Mesendoderm (in vitro differentiated cells): ENCODE measurements at places on chromosomes 7 and 10.

DNA sequence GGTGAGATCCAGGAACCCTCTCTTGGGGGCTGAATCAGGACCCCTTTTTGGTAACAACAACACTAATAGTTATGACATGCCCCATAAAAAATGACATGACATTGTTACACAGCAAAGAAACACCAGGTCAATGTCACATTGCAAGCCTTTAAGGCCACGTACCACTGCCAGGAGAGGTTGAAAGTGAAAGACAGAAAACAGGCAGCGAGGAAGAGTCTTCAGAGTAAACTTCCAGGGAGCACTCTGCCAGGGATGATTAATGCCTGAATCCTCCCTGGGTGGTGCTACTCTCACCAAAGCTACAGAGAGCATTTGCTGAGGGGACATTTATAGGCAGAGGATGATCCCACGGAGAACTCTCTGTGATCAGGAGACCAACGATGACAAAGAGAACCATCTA lies 551.6 kb downstream of the CALN1 start:
- no peak for DNase-seq
- no peaks in the 10 kb centered on the region for H3K4me1 ChIP-seq
- H3K4me3 ChIP-seq, result no peak overlapping the region
- H3K36me3 ChIP-seq, result no peaks in the 10 kb centered on the region
- H3K27ac ChIP-seq, result no peak overlapping the region
- H3K27me3 ChIP-seq, result no peaks in the 10 kb centered on the region

- no peak overlapping the region for H3K27ac ChIP-seq
- no peaks in the 10 kb centered on the region for H3K36me3 ChIP-seq
- H3K27me3 ChIP-seq, result no peaks in the 10 kb centered on the region
- H3K4me3 ChIP-seq, result no peak overlapping the region
- DNase-seq, result no peak
Observed at GRCh38 chr10:89097226-89097625, 106.6 kb downstream of the FAS start.

DNA sequence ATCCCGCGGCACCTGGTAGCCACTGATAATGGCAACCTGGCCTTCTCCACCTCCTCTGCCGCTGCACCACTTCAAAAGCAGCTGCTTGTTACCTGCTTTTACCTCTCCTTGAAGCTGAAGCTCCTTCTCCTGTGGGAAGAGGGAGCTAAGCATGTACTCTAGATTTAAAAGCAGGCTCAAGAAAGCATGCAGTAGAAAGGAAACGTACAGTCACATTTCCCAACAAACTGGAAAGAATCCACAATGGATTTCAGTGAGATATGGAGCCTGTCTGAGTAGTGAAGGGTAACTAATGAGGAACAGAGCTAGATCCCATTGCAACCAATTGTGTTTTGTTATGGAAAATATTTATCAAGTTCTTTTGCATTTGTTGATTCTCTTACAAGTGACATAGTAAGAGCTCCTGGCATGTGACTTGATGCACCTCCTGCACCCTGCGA lies 457.4 kb upstream of the GALNT17 start:
- DNase-seq, result no peak
- peaks cover 7% of the 10 kb centered on the region for H3K4me1 ChIP-seq
- H3K27ac ChIP-seq, result peak overlapping the region; percentile 7
- H3K27me3 ChIP-seq, result peaks cover under 1% of the 10 kb centered on the region
- H3K36me3 ChIP-seq, result no peaks in the 10 kb centered on the region
- no peak overlapping the region for H3K4me3 ChIP-seq

- no peak overlapping the region for H3K4me3 ChIP-seq
- DNase-seq, result no peak
- no peaks in the 10 kb centered on the region for H3K36me3 ChIP-seq
- H3K27ac ChIP-seq, result no peak overlapping the region
- H3K4me1 ChIP-seq, result no peaks in the 10 kb centered on the region
Observed at GRCh38 chr10:131035779-131036178, 275.7 kb downstream of the TCERG1L start.

- no peaks in the 10 kb centered on the region for H3K27me3 ChIP-seq
- no peak overlapping the region for H3K4me3 ChIP-seq
Observed at GRCh38 chr10:13695588-13695987, 108.8 kb downstream of the PRPF18 start.

- no peaks in the 10 kb centered on the region for H3K27me3 ChIP-seq
- H3K27ac ChIP-seq, result no peak overlapping the region
- no peaks in the 10 kb centered on the region for H3K4me1 ChIP-seq
- no peak overlapping the region for H3K4me3 ChIP-seq
Observed at GRCh38 chr7:86884152-86884551, 175.3 kb downstream of the ELAPOR2 start.

- H3K27me3 ChIP-seq, result no peaks in the 10 kb centered on the region
- no peaks in the 10 kb centered on the region for H3K4me1 ChIP-seq
- peak; percentile 49 for DNase-seq
- H3K36me3 ChIP-seq, result peaks cover 2% of the 10 kb centered on the region
- no peak overlapping the region for H3K27ac ChIP-seq
- H3K4me3 ChIP-seq, result no peak overlapping the region
Observed at GRCh38 chr7:16708980-16709379, 44.6 kb upstream of the TSPAN13 start.

DNA sequence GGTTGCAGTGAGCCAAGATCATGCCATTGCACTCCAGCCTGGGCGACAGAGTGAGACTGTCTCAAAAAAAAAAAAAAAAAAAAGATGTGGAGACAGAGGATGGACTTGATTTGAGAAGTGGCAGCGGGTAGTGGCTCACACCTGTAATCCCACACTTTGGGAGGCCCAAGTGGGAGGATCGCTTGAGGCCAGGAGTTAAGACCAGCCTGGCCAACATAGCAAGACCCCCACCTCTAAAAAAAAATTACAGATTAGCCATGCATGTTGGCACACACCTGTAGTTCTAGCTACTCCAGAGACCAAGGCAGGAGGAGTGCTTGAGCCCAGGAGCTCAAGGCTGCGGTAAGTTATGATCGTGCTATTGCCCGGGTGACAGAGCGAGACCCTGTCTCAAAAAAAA lies 24.3 kb upstream of the ASCC1 start:
- no peak overlapping the region for H3K27ac ChIP-seq
- H3K4me3 ChIP-seq, result no peak overlapping the region
- H3K27me3 ChIP-seq, result no peaks in the 10 kb centered on the region
- peaks cover 8% of the 10 kb centered on the region for H3K4me1 ChIP-seq

DNA sequence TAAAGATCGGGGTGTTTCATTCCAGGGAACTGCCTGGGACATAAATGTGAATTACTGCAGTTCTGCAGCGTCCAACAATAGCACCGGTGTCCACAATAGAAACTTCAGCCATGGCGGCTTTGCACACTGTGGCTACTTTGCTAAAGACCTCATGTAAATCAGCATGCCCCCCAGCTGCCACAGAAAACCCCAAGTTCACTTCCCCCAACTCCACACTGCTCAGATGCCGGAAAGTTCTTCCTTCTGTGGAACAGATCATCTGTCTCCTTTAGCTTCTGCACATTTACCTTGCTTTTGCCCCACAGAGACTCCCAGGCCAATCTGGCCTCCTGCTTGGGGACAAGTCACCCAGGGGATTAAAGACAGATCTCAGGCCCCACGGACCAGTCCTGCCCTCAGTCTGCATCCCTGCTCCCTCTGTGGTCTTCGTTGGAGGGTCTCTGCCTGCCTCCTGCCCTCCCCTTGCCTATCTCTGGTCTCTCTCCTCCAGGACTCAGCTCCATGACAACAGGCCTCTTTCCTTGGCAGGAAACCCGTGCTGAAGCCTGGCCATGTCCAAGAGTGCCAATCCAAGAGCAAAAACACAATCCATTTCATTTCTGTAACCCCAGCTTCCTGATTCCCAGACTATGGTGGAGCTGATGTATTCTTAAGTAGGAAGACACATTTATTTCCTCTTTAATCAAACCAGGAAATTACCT lies 403.2 kb downstream of the RPS24 start:
- no peaks in the 10 kb centered on the region for H3K27me3 ChIP-seq
- H3K4me3 ChIP-seq, result no peak overlapping the region
- no peak overlapping the region for H3K27ac ChIP-seq
- no peak for DNase-seq
- no peaks in the 10 kb centered on the region for H3K36me3 ChIP-seq

DNA sequence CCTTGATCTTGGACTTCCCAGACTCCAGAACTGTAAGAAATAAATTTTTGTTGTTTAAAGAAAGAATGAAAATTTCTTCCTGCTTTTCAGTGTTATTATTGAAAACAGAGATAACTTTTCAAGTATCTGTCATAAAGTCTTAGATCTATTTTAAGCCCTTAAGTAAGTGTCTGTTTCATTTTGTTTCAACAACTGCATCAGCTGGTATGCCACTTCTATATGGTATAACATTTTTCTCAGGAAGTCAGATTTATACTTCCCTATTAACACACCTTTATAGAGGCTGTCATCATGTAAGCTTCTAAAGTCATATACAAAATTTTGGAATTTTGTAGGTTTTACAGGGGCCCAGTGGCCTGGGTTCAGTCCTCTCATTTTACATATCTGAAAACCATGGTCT lies 24.4 kb downstream of the RALA start:
- no peak for DNase-seq
- no peak overlapping the region for H3K27ac ChIP-seq
- no peaks in the 10 kb centered on the region for H3K27me3 ChIP-seq
- H3K4me3 ChIP-seq, result no peak overlapping the region
- no peaks in the 10 kb centered on the region for H3K36me3 ChIP-seq

- no peak for DNase-seq
- peaks cover 5% of the 10 kb centered on the region for H3K4me1 ChIP-seq
- H3K4me3 ChIP-seq, result no peak overlapping the region
- H3K36me3 ChIP-seq, result no peaks in the 10 kb centered on the region
Observed at GRCh38 chr10:11153766-11154165, 136.1 kb downstream of the CELF2 start.

DNA sequence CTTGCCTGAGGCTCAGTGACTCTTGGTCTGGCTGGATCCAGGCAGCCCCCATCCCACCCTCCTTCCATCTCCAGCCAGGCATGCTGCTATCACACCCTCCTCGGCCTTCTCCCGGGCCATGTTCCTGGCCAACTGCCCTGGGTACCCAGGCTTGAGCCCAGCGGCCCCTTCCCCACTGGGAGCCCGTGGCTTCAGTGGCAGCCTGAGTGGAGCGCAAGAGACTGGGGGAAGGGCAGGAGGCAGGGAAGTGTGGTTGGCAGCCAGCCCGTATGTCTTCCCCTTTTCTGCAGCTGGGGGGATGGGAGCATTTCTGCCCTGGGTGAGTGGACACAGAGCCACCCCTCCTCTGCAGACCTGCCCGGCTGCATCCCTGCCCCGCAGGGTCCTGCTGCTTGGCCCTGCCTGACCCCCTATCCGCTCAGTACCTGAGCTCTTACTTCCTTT lies 148.5 kb downstream of the ARHGAP22 start:
- no peaks in the 10 kb centered on the region for H3K27me3 ChIP-seq
- H3K4me1 ChIP-seq, result no peaks in the 10 kb centered on the region
- H3K4me3 ChIP-seq, result no peak overlapping the region
- H3K36me3 ChIP-seq, result no peaks in the 10 kb centered on the region
- no peak overlapping the region for H3K27ac ChIP-seq

DNA sequence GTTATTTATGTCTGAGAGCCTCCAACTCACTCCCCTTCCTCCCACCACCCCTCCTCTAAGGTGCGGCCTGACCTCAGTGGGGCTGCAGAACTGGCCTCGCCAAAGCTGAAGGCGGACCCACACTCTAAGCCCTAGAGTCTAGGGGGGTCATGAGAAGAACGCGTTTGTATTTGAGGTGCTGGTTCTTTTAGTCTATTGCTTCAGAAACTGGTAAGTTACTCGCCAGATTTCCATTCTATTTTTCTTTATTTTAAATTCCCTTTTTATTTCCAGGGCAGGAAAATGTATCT lies 357.5 kb downstream of the DNAJB6 start:
- H3K36me3 ChIP-seq, result no peaks in the 10 kb centered on the region
- no peak overlapping the region for H3K27ac ChIP-seq
- H3K27me3 ChIP-seq, result peaks cover 44% of the 10 kb centered on the region
- DNase-seq, result no peak
- no peak overlapping the region for H3K4me3 ChIP-seq

GRCh38 chr7:142873281-142873784 lies 12.2 kb downstream of the TRPV6 start:
- no peaks in the 10 kb centered on the region for H3K36me3 ChIP-seq
- no peak overlapping the region for H3K27ac ChIP-seq
- H3K4me3 ChIP-seq, result no peak overlapping the region
- no peaks in the 10 kb centered on the region for H3K4me1 ChIP-seq

GRCh38 chr7:116573541-116573940 lies 48.7 kb downstream of the CAV1 start:
- no peaks in the 10 kb centered on the region for H3K4me1 ChIP-seq
- H3K27me3 ChIP-seq, result no peaks in the 10 kb centered on the region
- no peak for DNase-seq
- no peaks in the 10 kb centered on the region for H3K36me3 ChIP-seq
- H3K4me3 ChIP-seq, result no peak overlapping the region
- no peak overlapping the region for H3K27ac ChIP-seq

GRCh38 chr7:20988340-20988739 lies 201.7 kb upstream of the SP8 start:
- H3K4me3 ChIP-seq, result no peak overlapping the region
- no peaks in the 10 kb centered on the region for H3K27me3 ChIP-seq
- DNase-seq, result no peak
- no peak overlapping the region for H3K27ac ChIP-seq

DNA sequence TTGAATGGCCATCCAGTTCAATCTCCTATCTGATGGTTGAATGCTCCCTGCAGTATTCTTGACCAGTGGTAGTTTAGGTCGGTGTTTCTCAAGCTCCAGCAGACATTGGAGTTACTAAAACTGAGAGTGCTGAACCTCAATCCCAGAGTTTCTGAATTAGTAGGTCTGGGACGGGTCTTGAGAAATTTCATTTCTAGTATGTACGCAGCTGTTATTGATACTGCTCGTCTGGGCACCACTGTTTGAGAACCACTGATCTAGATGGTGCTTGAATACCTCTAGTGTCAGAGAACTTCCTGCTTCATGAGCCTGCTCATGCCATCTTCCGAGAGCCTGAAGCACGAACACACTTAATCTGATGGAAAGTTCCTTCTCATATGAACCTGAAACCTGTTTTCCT lies 99.4 kb upstream of the CREB5 start:
- H3K36me3 ChIP-seq, result no peaks in the 10 kb centered on the region
- H3K4me3 ChIP-seq, result no peak overlapping the region
- no peak for DNase-seq
- H3K4me1 ChIP-seq, result no peaks in the 10 kb centered on the region
- no peak overlapping the region for H3K27ac ChIP-seq

DNA sequence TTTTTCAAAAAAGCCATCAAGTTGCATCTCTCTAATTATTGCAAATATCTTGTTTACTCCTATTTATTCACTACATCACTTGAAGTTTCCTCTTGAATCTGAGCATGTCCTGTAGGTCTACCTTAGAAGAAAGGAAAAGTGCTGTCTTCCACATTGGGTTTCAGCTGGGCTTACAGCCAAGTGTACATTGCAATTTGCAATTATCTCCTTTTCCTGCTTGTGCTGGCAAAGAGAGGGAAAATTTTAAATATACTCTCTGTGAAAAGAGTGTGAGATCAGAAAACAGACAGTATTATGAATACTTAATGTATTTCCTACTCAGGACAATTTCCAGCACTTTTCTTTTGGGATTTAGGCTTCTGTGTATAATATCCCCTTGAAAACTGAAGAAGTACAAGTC lies 839.7 kb downstream of the CNTNAP2 start:
- DNase-seq, result no peak
- H3K36me3 ChIP-seq, result no peaks in the 10 kb centered on the region
- H3K4me3 ChIP-seq, result no peak overlapping the region
- no peaks in the 10 kb centered on the region for H3K4me1 ChIP-seq
- H3K27ac ChIP-seq, result no peak overlapping the region

- H3K4me3 ChIP-seq, result no peak overlapping the region
- no peaks in the 10 kb centered on the region for H3K4me1 ChIP-seq
- H3K27ac ChIP-seq, result no peak overlapping the region
- DNase-seq, result no peak
Observed at GRCh38 chr10:126420567-126421300, 32.5 kb upstream of the ADAM12 start.
